ENCODE measurements at places on chromosomes 4 and X.

DNA sequence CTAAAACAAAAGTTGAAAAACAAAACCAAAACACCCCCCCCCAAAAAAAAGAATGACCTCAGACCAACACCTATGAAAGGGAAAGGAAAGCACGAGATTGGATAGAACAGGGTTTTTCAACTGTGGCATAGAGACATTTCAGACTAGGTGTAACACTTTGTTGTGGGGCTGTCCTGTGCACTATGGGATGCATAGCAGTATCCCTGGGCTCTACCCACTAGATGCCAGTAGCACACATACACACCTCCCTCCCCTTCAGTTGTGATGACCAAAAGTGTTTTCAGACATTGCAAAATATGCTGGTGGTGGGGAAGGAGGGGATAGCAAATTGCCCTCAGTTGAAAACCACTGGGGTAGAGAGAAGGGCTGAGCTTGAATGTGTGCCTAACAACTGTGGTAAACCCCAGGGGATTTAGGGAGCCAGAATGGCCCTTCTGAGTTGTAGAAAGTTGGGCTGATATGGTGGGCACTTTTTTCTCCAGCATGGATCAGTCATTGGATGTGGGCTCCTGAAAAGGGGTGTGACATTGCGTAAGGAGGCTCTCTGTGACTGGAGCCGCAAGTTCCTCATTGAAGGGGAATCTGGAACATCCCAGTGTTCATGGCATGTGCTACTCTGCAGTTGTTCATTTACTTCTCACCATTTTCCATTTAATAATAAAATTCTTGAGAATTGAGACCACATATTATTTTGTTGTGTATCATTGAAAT is 8.8 kb upstream of the GEMIN8 start:
- no peak for DNase-seq

DNA sequence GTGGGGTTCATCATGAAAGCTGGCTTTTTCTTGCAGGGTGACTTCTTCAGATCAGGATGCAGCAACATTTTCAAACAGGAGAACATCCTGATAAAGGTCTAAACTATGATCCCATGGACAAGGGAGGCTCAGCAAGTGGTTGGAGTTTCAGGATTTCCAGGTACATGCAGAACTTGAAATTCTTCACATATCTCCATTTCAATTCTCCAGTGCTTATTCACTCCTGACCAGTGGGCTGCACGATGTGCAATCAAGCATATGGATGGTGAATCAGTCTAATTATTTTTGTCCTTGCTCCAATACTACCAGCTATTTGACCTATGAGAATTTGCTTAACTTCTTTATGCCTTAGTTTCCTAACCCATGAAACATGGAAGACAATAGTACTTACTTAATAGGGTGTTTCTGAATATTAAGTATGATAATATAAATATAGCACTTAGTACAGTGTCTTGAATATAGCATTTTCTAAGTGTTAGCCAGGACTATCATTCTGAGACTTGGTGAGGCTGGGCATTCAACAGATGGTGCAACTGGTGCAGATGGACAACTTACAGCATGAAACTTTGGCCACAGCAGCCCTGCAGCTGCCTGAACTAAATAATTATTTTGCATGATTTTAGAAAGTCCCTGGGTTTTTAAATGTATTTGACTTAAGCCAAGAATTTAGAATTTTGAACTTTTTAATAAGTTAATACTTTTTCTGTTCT is 92.4 kb downstream of the HPGD start:
- DNase-seq, result no peak

- DNase-seq, result no peak
These were observed 80.0 kb upstream of the CLCN4 start for GRCh38 chrX:10076765-10077164.

GRCh38 chrX:134533952-134534351 is 74.0 kb downstream of the HPRT1 start:
- no peak for DNase-seq

DNA sequence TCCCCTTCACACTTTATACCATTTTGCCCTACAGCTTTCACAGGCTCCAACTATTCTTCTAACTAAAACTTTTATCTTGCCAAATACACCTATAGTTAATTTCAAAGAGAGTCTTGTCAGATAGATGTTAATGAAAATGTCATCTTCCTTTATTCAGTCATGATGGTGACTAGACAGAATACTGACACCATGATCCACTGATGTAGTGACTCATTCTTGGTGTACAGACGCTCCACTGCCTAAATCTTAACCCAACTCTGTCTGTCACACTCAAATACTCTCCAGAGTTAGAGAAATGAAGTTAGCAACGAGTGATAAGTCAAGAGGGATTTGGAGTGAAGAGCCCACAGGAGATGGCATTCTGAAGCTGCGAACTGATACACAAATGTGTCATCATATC is 32.1 kb upstream of the HDAC8 start:
- DNase-seq, result no peak

- DNase-seq, result no peak
These were observed 4.0 kb downstream of the PPP2R2C start for GRCh38 chr4:6468376-6468775.

DNA sequence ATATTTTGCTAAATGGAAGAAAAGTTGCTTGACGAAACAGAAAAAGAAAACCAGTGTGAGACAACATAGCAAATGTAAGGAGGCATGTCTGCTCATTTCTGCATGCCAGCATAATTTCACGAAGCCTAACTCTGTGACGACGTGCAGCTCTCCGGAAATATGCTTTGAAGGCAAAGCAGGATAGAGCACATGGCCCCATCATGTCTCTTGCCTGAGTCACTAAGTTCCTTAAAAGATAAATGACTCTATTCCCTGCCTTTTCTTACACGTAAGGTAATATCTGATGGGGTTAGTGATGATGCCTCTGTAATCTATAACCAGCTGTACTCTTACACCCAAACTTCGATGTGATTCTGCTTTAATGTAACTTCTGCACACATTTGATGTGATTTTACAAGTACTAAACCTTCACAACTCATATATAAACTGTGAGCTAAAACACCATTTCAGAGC is 64.5 kb downstream of the ANXA3 start:
- DNase-seq, result no peak

GRCh38 chr4:154067786-154068185 is 278.9 kb upstream of the SFRP2 start:
- DNase-seq, result no peak

DNA sequence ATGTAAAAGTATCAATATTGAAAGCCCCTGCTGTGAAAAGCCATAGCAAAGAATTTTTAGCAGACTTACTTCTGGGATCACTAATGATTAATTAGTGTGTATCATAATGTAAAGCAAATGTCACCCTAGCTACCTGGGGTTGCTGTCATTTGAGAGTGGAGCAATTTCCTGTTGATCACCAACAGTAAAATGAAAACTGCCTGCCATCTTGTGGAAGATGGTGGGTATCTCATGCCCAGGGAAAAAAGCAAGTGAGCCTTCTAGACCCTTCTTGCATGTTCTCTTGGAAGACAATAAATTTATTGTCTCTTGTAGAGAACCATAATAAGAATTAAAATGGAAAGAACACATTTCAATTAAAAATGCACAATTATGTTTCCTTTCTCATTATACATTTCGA is 360.2 kb downstream of the ZIC3 start:
- DNase-seq, result no peak

DNA sequence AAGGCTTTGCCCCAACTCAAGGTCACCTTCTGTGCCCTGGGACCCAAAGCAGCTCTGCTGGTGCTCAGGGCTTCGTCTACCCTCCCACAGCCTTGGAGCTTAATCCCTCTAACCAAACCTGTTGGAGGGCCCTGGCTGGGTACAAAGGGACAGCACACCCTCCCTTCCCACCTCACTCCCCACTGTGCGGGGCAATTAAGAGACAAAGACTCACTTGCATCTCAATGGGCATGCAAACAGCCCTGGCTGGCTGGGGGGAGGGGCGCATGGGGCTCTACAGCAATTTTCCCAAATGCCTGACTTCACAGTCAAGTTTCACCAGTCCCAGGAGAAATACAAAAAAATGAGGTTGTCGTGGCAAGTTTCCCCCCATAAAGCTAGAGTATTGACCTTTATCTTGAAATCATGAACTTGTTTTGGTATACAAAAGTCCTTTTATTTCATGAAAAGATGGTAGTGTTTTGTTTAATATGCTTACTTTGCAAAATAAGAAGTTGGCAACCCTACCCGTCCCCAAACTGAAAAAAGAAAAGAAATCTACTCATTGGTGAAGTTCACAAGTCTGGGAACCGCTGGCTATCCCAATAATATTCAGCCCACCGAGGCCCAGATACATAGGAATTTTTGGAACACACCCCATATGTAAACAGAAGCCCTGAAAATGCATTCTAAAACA is 4.1 kb upstream of the CD99L2 start:
- no peak for DNase-seq

GRCh38 chrX:44961817-44962607 is 89.0 kb downstream of the KDM6A start:
- no peak for DNase-seq

DNA sequence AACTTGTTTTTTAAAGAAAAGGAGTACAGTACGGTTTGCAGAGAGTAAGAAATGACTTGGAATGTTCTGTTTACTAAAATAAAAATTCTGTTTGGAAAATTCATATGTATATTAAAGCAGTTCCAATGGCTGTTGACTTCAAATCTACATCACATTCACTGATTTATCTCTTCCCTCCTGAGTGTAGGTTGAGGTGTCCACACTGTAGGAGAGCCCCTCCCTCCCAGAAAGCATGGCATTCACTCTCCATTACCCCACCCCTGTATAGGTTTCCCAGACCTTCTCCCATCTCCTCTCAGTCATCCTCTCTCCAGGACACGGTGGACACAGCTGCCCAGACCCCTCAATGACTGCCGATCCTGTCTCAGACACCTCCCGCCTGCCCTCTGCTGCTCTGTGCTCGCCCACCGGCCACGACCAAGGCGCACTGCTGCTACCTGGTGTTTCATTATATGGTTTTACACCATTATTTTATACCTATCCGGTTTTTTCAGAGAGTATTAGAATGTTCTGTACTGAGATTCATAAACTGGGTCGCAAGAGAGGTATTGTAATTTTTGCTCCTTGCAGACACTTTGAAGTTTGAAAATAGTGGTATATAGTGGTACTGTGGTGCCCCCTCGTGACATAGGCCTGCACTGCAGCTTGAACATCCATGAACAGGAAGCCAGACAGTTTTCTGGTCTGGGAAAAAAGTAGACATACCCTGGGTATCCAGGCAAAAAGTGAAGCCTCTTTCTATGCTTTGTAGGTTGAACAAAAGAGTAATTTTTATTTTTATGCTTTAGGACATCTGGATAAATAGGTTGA is 38.8 kb upstream of the BEX4 start:
- peak; percentile 18 for DNase-seq

DNA sequence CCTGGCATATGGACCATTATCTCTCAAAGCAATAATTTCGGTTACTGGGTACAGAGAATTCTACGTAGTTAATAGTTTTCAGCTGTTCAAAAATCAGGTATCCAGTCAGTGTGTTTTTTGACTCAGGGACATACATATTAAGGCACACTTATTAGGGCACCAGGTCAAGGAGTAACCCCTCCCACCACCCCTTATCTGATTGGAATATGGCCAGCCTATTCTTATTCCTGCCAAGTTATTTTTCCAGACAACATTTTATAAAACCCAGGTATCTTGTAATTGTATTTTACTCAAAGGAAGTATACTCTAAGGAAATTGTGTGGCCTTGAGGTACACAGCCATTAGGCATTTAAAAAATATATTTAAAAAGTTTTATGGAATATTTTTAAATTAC is 4.3 kb downstream of the ZFX start:
- no peak for DNase-seq

GRCh38 chr4:188078116-188078515 is 31.3 kb downstream of the TRIML2 start:
- DNase-seq, result no peak

- DNase-seq, result no peak
These were observed 4.0 kb upstream of the CBLL2 start for GRCh38 chrX:22268706-22269105.

GRCh38 chr4:17063888-17064287 is 165.4 kb upstream of the LDB2 start:
- no peak for DNase-seq

GRCh38 chr4:44765116-44765515 is 38.8 kb upstream of the GNPDA2 start:
- DNase-seq, result no peak

- no peak for DNase-seq
These were observed 6.3 kb downstream of the EFNB1 start for GRCh38 chrX:68835104-68835442.

- no peak for DNase-seq
These were observed 41.4 kb downstream of the SPRY1 start for GRCh38 chr4:123438031-123438430.

GRCh38 chr4:53974561-53974960 is 89.8 kb downstream of the CHIC2 start:
- DNase-seq, result no peak

DNA sequence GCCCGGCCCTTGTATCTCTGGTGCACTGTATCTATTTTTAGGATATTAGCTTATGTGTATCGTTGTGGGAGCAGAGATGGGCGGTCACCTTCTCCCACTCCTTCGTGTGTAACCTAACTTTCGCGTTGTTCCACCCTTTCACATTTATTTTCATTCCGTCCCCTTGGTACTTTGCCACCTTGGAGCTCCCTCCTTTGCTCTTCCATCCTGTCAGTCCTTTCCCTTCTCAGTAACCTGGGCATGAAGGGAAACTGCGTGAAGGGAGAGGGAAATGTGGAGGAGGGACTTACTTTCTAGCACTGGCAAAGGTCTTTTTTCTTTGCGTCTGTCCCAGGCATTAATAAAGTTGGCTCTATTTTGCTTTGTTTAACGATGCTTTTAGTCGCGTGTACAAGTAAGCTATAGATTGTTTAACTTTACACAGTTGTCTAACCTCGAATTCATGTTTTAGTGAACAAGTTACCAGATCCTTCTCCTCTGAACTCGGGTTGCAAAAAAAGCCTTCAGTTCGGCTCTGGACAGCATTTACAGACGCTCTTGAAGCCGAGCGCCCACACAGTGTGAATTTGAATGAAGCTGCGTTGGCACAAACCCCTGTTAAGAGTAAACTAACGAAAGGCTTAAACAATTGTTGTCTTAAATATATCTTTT is 3.9 kb downstream of the PCDH10 start:
- no peak for DNase-seq

DNA sequence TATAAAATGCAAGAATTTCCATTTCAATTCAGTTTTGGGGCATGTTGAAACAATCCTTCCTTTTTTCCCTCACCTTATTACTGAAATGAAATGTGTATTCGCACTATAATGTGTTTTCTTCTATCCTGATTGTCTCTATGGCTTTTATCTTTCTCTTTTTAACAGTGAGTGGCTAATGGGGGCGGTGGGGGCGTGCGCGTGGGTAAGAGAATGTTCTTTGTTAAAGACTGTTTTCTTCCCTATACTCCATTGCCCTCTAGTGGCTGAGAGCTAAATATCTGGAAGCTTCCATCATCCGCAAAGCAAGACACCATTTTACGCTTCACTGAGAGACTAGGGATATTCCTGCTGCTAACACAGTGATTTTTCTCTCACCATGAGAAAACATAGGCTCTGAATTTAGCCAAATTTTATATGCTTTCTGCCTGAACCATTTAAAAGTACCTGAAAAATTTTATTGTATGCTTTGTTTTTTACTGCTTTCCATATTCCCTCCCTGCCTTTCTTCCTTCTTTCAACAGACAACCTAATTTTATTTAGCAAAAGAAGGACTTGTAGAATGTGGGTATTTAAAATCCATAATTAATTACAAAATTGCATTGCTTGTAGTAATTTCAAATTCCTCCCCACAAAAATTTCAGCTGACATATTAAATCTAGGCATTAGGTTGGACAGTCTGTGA is 194.0 kb downstream of the GASK1B start:
- peak; percentile 1 for DNase-seq
